ENCODE measurements at places on chromosomes 12 and 14.
A peak's percentile ranks its signal among the peaks of the same experiment; 100 is the strongest.

DNA sequence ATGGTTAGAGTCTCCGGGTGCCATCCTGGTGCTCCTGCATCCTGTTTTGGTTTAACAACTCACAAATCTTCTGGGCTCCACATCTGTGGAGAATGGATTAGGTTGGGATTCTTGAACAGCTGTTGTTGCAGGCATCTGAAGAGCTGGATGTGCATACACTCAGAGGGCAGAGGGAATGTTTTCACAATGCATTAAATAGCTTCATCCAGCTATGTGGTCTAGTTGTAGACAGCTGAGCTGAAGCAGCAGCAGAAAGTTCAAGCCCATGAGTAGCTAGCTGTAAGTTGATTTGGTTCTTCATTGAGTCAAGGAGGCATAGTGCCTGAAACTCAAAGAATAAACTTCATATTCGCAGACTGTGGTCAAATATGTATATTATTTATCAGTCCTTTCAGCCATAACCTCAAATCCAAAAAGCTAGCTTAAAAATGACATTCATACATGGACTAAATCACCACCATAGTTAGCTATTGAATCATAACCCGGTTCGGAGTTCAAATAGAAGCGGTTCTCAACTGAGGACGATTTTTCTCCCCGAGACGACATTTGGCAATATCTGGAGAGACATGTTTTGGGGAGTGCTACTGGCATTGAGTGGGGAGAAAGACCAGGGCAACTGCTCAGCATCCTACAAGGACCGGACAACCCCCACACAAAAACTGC lies 858 bp upstream of the ANKRD13A start:
- peak; percentile 11 for DNase-seq

DNA sequence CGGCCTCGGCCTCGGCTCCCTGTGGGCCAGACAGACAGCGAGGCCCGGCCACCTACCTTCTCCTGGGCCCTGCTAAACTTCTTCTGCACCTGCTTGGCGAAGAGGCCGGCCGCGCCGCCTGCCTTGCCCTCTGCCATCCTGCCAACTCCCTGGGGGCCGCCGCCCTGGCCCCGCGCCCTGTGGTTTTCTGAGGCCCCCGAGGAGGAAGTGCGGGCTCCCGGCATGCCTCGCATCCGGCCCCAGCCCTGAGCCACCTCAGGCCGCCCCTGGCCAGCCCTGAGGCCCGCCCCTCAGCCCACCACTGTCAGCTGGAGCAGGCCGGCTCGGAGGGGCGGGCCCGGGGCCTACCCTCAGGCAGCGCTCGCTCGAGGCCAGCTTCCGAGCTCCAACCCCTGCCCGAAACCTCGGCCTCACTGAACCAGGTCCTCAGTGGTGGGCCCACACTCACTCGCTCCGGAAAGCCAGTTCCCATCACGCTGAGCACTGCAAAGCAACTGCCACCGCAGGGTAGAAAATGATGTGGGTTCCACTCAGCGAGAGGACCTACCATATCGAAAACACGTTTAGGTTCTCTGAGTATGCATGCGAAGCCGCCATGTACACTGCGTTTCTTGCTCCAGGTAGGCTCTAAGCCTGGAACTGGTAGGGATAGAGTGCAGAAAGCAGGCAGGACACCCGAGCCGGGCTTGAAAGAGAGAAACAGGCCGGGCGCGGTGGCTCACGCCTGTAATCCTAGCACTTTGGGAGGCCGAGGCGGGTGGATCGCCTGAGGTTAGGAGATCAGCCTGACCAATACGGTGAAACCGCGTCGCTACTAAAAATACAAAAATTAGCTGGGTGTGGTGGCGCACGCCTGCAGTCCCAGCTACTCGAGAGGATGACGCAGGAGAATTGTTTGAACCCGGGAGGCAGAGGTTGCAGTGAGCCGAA lies at the start of gene BIN2:
TSS of gene BIN2 (minus strand) at position 209 of the 930 bp plus-strand sequence. CDS start at position 137, 72 bp downstream.
- DNase-seq = no peak

DNA sequence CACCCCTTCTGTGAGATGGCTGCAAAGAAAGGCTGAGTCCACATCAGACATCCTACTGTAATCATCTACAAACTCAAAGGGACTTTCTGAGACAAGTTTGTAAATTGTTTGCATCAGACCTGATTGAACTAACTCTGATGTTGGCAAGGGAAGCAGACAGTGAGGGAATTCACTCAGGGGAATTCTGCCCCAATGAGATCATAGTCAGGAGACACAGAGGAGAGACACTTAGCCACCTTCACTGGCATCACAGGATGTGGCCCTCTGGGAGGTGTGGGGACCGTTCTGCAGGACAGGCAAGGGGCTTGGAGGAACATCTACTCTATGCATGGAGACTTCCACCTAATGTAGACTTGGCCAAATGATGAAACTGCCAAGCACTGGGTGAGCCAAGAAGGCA lies 70.7 kb upstream of the DDX11 start:
- DNase-seq = no peak

- DNase-seq = peak; percentile 11
These were observed 659.5 kb downstream of the TMEM121 start for GRCh38 chr14:106185837-106186233.

DNA sequence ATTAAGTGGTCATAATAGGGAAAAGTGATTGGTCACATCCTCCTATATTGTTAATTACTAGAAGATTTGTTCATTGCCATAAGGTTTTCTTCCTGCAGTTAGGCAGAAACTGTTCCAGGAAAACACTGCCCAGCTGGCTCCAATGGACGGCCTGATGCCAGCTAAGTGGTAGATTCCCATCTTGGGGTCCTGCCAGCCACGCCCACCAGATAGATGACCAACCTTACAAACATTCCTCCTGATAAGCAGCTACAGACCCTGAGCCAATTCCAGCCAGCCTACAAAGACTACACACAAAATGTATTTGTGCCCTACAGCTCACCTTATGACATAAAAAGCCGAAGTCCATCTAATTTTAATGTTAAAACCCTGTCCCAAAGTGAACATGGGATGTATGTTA lies 685.9 kb upstream of the USP15 start:
- no peak for DNase-seq

GRCh38 chr12:82174936-82175335 lies 183.3 kb downstream of the CCDC59 start:
- no peak for DNase-seq

- no peak for DNase-seq
These were observed 52.1 kb upstream of the ATP2B1 start for GRCh38 chr12:89760783-89761182.

GRCh38 chr14:59986556-59987059 lies 66.7 kb downstream of the LRRC9 start:
- DNase-seq = no peak

GRCh38 chr12:124756166-124756565 lies 107.5 kb downstream of the SCARB1 start:
- no peak for DNase-seq

GRCh38 chr12:44457465-44457864 lies 418.6 kb downstream of the NELL2 start:
- DNase-seq = no peak

DNA sequence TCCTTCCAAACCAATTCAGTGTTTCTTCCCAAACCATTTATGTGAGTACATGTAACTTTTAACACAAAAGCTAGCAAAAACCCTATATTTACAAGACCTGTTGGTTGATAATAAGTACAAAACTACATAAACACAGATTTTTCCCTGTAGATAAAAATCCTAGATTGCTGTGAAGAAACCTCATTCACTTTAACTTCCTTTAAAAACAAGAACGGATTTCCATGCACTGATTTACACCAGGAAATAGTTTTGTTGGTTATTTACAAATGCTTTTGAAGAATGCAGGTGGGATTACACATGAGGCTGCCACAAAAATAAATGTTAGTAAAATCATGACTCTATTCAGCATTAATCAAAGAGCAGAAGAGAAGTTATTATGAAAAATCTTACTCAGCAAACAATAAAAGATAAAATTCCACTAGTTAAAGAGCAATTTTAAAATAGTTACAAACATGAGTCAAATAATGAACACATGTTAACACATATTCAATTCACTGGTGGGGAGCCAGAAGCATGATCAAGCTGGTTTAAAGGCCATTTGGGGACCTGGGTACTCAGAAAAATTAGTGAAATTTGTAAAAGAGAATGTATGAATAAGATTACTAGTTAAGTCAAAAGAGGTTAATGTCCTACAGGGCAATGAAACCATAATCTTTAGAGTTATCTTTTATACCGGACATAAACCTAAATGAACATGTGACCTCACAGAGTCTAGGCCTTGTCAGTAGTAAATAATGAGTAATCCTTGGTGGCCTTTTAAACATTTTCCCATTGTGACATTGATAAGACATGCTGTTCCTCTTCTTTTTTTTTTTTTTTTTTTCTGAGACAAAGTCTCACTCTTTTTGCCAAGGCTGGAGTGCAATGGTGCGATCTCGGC lies 79.9 kb downstream of the PHLDA1 start:
- peak; percentile 60 for DNase-seq

- no peak for DNase-seq
These were observed 18.6 kb downstream of the INTS13 start for GRCh38 chr12:26919216-26919555.

GRCh38 chr12:47848853-47849252 lies 29.1 kb upstream of the HDAC7 start:
- no peak for DNase-seq

GRCh38 chr12:1661553-1662335 lies 29.1 kb upstream of the ADIPOR2 start:
- peak; percentile 94 for DNase-seq

DNA sequence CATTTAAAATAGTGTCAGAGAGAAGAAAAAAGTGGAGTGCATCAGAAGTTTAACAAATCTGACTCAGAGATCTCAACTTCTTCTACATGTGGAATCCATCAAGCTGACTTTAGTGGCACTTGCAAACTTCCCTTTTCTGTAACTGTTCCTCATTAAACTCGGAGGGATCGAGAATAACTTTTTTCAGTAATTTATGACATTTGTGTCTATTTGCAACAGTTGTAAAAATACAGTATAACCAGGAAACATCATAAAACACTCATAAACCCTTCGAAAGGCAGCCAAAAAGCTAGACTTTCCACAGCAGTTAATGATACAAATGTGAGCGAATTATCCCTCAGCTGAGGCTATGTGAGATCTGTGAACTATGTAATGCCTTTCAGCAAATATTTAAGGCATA lies 1936.8 kb upstream of the SEL1L start:
- no peak for DNase-seq

- no peak for DNase-seq
These were observed 242.9 kb downstream of the CHST11 start for GRCh38 chr12:104699489-104700190.

DNA sequence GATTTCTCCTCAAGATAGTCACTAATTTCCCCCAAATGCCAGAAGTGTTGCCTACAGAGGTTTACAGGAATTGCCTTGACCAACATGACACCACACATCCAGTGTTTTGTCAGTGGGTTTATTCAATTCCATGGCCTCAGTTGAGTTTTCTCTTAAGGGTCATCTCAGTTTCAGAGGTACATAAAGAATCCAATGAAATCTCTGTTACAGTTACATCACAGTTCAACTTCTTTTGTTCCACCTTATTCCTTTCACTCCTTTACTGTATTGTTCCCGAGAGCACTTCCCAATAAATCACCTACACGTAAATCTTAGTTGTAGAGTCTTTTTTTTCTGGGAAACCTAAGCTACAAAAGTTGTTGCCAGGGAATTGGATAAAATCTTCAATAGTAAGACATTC lies 73.6 kb upstream of the GARIN6 start:
- no peak for DNase-seq

DNA sequence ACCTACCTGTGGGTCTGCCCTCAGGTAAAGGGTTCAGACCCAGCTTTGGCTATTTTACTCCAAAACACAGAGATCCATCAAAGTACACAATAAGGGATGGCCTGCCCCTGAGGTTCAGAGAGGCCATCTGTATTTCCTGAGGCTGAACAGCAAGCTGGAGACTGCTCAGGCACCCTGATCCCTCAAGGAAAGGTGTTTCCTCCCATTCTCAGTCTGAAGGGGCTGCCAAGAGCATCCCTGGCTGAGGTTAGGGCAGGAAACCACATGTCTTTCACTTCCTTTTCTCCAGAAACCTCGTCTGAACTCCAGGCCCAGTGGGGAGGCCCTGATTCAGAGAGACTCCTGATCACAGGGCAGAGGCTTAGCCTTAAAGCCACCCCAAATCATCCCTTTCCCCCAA lies 1.5 kb downstream of the RILPL1 start:
- DNase-seq = no peak

- DNase-seq = no peak
These were observed 56.4 kb upstream of the NEDD1 start for GRCh38 chr12:96850676-96851075.

- DNase-seq = no peak
These were observed 114.7 kb downstream of the DAAM1 start for GRCh38 chr14:59303216-59303615.

GRCh38 chr12:29309320-29309902 lies 71.6 kb downstream of the ERGIC2 start:
- DNase-seq = peak; percentile 46

- DNase-seq = peak; percentile 16
These were observed 146.5 kb downstream of the ETV6 start for GRCh38 chr12:11795913-11796459.

DNA sequence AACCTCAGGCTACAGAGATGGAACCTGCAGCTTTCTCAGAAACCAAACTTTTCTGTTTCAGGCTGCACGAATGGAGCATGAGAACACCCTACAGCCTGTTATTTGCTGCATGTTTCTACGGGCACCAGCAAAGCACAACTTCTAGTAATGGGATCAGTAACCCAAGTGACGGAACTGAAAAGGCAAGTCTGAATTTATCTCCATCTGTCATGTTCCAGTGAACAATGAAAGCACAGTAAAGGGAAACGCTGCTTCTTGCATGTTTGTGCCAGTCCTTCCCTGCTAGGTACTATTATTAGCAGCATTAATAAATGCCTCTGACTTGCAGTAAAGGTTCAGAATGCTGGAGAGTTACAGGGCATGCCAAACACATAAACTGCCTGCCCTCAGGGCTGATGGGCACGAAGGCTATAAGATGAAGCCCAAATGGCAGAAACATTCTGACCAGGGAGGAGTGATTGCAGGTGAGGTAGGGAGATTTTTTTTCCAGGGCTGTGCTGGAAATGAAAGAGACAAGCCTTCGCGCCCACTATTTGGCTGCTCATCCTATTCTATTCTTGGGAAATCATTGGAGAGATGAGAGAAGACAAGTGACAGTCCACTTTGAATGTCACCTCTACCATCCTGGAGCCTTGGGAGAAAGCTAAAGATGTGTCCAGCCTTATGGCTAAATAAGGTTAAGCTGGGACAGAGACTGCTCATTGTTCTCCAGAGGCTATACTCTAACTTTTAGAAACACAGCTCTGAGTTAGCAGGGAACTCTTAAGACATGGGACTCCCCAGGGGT lies 100.4 kb upstream of the PLXNC1 start:
- no peak for DNase-seq

DNA sequence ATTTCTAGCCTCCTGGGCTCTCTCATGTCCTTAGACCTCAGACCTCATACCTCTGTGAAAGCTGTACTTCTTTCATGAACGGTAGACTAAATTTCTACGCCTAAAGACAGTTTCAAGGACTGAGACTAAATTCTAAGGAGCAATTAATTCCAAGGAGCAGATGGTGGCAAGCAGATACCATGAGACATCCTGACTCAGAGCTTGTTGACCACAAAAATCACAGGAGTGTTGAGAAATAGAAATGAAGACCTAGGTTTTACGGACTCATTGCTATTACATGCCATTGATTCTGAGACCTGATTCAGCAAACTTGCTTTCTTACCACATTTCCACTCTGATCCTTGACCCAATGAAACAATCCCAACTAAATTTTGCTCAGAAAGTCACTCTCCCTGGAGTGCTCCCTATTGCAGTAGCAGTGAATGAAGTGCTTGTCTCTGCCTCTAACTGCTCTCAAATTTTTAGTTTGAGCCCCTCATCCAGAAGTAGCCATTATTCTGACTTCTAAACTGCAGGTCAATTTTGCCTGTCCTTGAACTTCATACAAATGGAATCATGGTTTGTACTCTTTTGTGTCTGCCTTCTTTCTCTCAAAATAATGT lies 52.0 kb downstream of the PEX5 start:
- peak; percentile 34 for DNase-seq

Measured in RKO (cell line).